Osteocyte (in vitro differentiated cells): ENCODE measurements at places on chromosomes 13 and 19. TPM values are rescaled to one million over a fixed set of nuclear protein-coding genes. Genes with fewer than 3 reads are reported as not detected.
A peak's percentile ranks its signal among the peaks of the same experiment; 100 is the strongest.

Gene TJP3
- total RNA-seq = not detected in 2 replicates

Gene ZNF845
- 5.7 and 6.6 TPM in 2 replicates for total RNA-seq

Gene PAF1
- 45.6 and 45.9 TPM in 2 replicates for total RNA-seq

Gene ARMC6
- 26.9 and 27.0 TPM in 2 replicates for total RNA-seq

Gene ZNF491
- 4.4 and 6.2 TPM in 2 replicates for total RNA-seq

DNA sequence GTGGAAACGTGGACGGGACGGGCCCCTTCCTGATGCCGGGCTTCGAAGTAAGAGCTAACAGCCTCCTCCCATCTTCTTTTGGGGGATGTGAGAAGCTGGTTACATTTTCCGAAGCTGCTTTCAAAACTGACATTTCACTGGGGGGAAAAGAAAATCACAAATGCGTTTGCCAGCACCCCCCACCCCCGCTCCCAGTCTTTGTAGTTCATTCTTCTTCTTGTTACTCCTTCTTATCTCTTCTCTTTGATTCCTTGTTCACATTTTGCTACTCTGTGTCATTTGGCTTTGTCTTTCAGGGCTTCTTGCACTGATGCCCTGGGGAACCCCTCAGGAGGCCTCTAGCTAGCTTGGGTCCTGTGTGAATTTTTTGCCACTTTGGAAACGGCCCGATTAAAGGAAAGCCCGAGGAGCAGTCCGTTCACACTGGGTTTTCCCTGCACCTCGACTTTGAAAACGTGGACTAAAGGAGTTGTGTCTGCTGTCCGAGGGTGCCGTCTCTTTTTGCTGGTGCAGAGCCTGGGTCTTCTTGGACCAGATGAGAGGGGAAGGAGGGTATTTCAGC, 1.3 kb downstream of the CARM1 start:
- no peak for DNase-seq
- no peaks in the 10 kb centered on the region for H3K27me3 ChIP-seq
- H3K4me3 ChIP-seq = peak overlapping the region; percentile 94
- H3K4me1 ChIP-seq = peaks cover 19% of the 10 kb centered on the region
- H3K36me3 ChIP-seq = no peaks in the 10 kb centered on the region

GRCh38 chr13:70644052-70644451, 535.8 kb upstream of the KLHL1 start:
- H3K27ac ChIP-seq = no peak overlapping the region
- peaks cover 4% of the 10 kb centered on the region for H3K4me1 ChIP-seq
- peaks cover 3% of the 10 kb centered on the region for H3K36me3 ChIP-seq

- H3K27me3 ChIP-seq = no peaks in the 10 kb centered on the region
- H3K4me1 ChIP-seq = peaks cover 40% of the 10 kb centered on the region
- no peak for DNase-seq
These were observed 246.6 kb upstream of the MAB21L1 start for GRCh38 chr13:35723053-35723461.

DNA sequence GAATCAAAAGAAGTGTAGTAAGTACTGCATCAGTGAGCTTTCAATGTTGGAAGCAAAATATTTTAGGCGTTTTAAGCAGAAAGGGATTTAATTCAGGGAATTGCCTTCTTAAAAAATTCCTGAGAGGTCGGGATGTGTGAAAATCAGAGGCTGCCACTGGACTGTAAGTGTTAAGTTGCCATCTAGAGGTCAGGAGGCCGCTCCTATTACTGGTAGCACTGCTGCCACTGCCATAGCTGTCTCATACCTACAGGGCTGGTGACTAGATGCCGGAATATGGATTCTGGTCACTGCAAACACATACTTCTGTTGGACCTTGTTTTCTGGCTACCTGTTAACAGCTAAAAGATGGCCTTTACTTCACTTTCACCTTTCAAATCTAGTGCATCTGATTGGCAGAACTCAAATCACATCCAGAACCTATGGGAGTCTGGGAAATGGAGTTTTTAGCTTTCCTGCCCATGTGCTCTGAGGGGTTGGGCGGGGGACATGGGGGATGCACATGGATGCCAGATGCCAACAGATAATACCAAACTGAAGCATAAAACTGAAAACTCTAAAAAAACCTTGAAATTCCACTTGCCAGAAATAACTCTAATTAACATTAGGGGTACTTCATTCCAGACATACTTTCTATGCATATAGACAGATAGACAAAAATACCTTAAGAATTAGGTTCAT, 29.8 kb downstream of the DGKH start:
- H3K4me1 ChIP-seq = peaks cover 17% of the 10 kb centered on the region
- H3K27me3 ChIP-seq = no peaks in the 10 kb centered on the region
- H3K4me3 ChIP-seq = no peak overlapping the region
- peaks cover 12% of the 10 kb centered on the region for H3K36me3 ChIP-seq
- no peak overlapping the region for H3K27ac ChIP-seq

GRCh38 chr13:101626925-101627555, 174.6 kb downstream of the ITGBL1 start:
- peaks cover 46% of the 10 kb centered on the region for H3K36me3 ChIP-seq
- no peak for DNase-seq
- H3K4me1 ChIP-seq = peaks cover 71% of the 10 kb centered on the region
- H3K4me3 ChIP-seq = peak overlapping the region; percentile 69
- no peaks in the 10 kb centered on the region for H3K27me3 ChIP-seq
- H3K27ac ChIP-seq = peak overlapping the region; percentile 94

DNA sequence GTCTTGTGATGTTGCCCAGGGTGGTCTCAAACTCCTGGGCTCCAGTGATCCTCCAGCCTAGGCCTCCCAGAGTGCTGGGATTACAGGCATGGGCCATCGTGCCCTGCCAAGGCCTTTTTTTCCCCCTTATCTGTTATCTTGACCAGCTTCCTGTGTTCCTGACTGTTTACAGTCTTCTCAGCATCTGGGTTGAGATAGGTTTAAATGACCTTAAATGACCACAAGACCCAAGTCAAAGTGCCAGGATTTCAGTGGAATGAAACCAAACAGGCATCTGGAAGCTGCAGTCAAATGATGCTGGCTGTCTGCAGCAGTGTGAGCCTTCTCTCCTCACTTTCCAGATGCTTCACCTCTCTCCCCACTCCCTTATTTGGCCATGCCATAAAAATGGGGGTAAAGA, 114.2 kb upstream of the CLDN10 start:
- H3K27ac ChIP-seq = no peak overlapping the region
- H3K27me3 ChIP-seq = peaks cover 7% of the 10 kb centered on the region
- no peaks in the 10 kb centered on the region for H3K4me1 ChIP-seq
- no peak for DNase-seq
- no peaks in the 10 kb centered on the region for H3K36me3 ChIP-seq

DNA sequence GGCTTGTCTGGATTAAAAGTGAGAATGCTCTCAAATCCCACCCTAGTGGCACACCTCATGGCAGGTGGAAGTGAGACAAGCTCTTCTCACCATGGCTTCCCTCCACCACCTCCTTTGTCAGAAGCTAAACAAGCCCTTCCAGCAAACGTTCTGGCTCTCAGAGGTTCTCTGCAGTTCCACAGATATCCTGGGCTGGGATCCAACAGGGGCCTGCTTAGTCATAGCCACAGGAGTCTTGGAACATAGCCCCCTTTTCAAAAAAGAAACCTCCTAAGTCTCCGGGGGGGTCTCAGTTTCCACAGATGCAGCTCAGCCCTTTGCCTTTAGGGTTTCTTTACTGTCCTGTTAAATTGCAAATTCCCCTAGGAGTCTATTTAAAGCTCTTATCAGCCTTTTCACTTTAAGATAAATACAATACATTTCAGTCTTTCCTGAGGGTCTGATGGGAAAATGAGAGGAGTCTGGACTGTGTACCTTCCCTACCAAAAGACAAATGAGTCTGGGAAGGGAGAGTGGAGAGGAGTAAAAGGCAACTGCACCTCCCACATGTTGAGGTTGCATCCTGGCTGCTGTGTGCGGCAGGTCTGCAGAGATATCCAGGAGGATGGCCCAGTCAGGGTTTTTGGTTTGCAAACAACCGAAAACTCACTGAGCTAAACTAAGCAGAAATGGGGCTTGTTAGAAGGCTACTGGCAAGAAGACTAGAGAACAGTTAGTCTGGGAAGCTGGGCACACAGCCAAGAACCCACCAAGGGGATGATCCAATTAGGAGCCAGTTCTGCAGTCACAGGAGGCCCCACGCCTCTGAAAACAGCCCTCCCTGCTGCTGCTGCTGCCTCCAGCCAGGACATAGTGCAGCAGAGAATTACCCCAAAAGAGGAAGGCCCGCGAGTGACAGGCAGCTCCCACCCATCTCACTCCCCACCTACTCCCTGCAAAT, 41.4 kb upstream of the SERP2 start:
- no peaks in the 10 kb centered on the region for H3K36me3 ChIP-seq
- peaks cover 27% of the 10 kb centered on the region for H3K4me1 ChIP-seq
- DNase-seq = no peak
- H3K27ac ChIP-seq = peak overlapping the region; percentile 72

DNA sequence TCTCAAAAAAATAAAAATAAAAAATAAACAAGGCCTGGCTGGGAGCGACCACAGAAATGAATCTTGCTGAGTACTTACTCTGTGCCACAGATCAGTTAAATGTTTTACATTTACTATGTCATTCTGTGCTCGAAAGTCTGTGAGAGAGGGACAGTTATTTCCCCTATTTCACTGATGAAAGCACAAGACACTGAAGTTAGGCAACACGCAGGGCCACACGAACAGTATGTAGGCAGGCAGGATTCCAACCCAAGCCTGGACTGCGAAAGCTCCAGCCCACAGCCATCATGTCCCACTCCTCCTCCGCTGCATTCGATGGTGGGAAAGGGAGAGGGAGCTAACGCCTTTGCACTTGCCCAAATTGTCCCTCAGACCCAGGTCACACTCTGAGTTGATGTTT, 34.2 kb downstream of the RUBCNL start:
- H3K27ac ChIP-seq = no peak overlapping the region
- H3K27me3 ChIP-seq = no peaks in the 10 kb centered on the region
- no peak for DNase-seq
- peaks cover 6% of the 10 kb centered on the region for H3K36me3 ChIP-seq
- peaks cover 22% of the 10 kb centered on the region for H3K4me1 ChIP-seq

DNA sequence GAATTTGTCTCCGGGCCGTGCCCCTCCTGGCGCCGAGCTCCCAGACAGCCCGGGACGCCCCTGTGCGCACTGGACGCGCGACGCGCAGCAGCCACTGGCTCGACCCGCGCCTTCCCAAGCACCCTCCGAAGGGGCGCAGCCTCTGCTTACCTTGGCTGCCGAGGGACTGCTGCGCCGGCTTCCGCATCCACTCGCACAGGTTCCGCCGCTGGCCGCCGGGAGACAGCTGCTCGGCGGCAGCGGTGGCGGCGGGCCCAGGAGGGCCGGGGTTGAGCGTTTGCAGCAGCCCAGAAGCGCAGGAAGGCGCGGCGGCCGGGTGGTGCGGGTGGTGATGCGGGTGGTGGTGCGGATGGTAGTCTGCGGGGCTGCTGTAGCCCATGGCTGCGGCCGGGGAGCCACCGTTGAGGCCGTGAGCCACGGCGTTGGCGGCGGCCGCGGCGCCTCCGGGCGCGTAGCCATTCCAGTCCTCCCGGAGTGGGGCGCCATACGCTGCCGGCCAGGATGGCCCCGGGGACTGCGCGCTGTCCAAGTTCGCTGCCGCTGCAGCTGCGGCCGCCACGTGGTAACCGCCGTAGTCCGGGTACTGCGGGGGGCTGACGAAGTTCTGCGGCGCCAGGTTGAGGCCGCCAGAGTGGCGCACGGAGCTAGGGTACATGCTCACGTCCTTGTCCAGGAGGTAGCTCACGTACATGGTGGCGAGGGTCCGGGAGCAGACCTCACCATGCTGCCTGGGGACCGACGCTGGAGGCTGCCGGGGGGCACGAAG, 616 bp downstream of the CDX2 start:
- H3K4me1 ChIP-seq = peaks cover 18% of the 10 kb centered on the region
- DNase-seq = peak; percentile 82
- no peak overlapping the region for H3K27ac ChIP-seq
- peaks cover 84% of the 10 kb centered on the region for H3K27me3 ChIP-seq
- H3K36me3 ChIP-seq = no peaks in the 10 kb centered on the region

DNA sequence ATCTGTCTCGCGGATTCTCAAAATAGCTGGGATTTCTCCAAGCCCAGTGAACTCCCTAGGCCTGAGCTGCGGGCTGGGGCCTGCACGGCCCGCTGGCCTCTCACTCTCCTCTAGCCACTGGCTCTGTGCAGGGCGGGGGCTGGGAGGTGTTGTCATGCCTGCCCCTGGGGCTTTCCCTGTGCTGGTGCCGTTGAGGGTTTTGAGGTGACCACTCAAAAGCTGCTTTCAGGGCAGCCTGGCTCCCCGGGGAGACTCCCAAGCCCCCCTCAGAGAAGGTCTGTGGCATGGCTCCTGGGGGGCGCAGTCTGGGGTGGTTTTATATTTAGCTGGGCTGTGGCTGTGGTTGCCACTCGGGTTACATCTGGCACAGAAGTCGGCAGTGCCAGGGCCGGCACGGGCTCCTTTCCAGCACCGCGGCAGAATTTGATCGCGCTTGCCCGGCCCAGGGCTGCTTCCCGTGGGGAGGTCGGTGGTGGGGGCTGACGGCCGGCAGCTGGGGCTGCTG, 10.0 kb downstream of the NDUFB7 start:
- H3K4me3 ChIP-seq = no peak overlapping the region
- H3K36me3 ChIP-seq = peaks cover 4% of the 10 kb centered on the region
- DNase-seq = no peak
- peak overlapping the region; percentile 72 for H3K27ac ChIP-seq

GRCh38 chr19:42076380-42076944, 496 bp downstream of the ZNF574 start:
- H3K36me3 ChIP-seq = peaks cover 11% of the 10 kb centered on the region
- peak overlapping the region; percentile 84 for H3K27ac ChIP-seq

GRCh38 chr13:24280720-24281119, 28.7 kb upstream of the C1QTNF9 start:
- no peak for DNase-seq
- H3K4me1 ChIP-seq = peaks cover 3% of the 10 kb centered on the region
- no peaks in the 10 kb centered on the region for H3K27me3 ChIP-seq
- no peak overlapping the region for H3K4me3 ChIP-seq
- H3K27ac ChIP-seq = no peak overlapping the region

DNA sequence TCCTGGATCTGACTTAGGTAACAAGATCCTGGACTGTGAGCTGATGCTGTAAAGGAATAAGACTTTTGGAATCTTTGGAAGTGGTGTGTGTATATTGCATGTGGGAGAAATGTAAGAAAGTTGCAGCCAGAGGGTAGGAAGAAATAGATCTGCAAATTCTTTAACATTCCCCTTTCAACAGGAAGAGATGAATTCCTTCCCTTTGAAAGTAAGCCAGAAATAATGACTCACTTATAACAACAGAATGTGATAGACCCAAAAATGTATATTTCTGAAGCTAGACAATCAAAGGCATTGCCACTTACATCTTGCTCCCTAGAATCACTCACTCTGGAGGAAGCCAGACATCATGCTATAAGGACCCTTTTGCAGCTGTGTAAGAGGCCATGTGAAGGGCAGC, 9.8 kb upstream of the SIAH3 start:
- H3K27ac ChIP-seq = peak overlapping the region; percentile 53
- no peak overlapping the region for H3K4me3 ChIP-seq
- H3K27me3 ChIP-seq = no peaks in the 10 kb centered on the region
- H3K4me1 ChIP-seq = peaks cover 15% of the 10 kb centered on the region

GRCh38 chr13:39930544-39931444, 275.3 kb downstream of the COG6 start:
- DNase-seq = no peak
- H3K4me3 ChIP-seq = no peak overlapping the region
- no peaks in the 10 kb centered on the region for H3K27me3 ChIP-seq
- no peaks in the 10 kb centered on the region for H3K36me3 ChIP-seq

GRCh38 chr13:75316427-75316826, 165.5 kb downstream of the TBC1D4 start:
- no peaks in the 10 kb centered on the region for H3K27me3 ChIP-seq
- H3K4me3 ChIP-seq = no peak overlapping the region
- no peak overlapping the region for H3K27ac ChIP-seq
- no peaks in the 10 kb centered on the region for H3K36me3 ChIP-seq
- no peak for DNase-seq
